ENCODE measurements at places on chromosomes 3 and 15.
A peak's percentile ranks its signal among the peaks of the same experiment; 100 is the strongest.

DNA sequence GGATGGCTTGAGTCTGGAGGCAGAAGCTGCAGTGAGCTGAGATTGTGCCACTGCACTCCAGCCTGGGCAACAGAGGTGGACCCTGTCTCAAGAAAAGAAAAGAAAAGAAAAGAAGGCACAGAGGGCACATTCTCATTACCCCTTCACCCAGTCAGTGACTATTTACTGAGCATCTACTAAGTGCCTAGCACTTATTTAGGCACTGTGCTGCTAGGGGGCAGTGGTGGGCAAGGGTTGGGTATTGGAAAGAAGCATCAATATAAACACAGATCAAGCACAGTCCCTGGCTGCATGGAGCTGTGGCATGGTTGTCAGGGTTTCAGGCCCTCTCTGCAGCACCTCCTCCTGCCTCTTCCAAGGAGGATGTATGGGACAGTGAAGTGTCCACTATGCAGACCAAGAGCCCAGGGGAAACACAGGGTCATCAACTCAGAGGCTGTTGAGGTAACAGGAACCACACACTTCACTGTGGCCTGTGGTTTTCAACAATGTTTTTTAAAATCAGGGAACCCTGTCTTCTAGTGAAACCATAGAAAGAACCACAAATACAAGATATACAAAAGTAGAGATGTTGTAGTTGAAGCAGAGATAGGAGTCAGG is 138.5 kb downstream of the RAB11A start:
- DNase-seq = peak; percentile 56

GRCh38 chr15:50778086-50778485 is 12.6 kb upstream of the SPPL2A start:
- no peak for DNase-seq

- DNase-seq = no peak
Measured at GRCh38 chr15:39581242-39581792, 438 bp downstream of the THBS1 start.

GRCh38 chr3:12490547-12490946 is 6.3 kb downstream of the TSEN2 start:
- DNase-seq = no peak

- DNase-seq = no peak
Measured at GRCh38 chr3:183310936-183311335, 57.9 kb downstream of the B3GNT5 start.

- DNase-seq = no peak
Measured at GRCh38 chr3:183745300-183746098, 47.9 kb downstream of the YEATS2 start.

GRCh38 chr15:37698679-37699078 is 235.8 kb upstream of the TMCO5A start:
- DNase-seq = no peak

- no peak for DNase-seq
Measured at GRCh38 chr3:71912839-71913495, 128.0 kb upstream of the PROK2 start.

DNA sequence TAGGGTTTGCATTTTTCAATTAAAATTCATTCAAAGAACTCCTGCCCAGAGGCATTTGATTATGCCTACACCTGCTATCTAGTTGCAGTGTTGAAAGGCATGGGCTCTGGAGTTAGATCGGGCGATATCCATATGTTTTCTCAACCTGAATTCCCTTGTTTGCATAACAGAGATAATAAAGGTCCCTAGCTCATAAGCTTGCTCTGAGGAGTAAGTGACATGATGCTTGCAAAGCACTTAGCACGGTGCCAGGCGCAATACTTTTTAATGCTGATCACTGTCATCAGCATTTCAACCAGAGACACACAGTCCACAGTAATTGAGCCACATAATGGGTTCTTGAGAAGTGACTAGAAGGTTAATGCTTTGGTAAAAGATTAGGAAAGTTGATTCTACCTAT is 106.3 kb upstream of the SAMMSON start:
- no peak for DNase-seq

- no peak for DNase-seq
Measured at GRCh38 chr3:15562560-15562959, 38.8 kb downstream of the HACL1 start.

DNA sequence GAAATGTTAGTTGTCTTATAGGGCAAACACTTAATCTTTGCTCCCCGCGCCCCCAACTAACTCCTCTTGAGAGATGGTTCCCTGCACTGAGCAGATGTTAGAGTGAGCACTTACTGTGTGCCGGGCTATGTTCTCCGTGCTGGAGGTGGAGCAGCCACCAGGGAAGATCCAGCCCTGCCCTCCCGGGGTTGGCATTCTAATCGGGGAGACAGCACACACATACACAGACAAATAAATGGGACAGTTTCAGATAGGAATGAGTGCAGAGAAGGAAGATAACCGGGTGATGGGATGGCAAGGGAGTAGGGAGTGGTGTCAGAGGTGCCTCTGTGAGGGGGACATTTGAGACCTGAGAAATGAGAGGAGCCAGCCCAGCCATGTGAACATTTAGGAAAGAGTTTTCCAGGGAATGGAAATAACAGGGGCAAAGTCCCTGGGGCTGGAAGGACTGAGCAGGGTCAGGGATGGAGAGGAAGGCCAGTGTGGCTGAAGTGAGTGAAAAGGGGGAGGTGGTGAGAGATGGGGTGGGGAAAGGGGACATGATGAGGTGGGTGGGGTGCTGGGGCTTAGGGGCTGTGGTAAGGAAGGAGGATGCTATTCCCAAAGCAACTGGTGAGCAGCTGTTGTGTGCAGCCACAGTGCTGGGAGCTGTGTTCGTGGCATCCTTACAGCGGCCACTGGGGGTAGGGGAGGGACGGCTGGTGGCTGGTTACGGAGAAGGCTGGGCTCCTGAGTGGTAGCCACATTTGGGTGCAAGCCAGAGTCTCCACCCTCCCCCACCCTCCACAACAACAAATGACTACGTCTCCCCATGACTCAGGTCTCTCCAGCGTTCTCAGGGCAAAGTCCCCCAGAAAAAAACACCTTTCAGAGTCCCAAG is 15.4 kb upstream of the FGD5 start:
- DNase-seq = no peak

- DNase-seq = peak; percentile 88
Measured at GRCh38 chr15:90594301-90594738, 64.6 kb downstream of the CRTC3 start.

DNA sequence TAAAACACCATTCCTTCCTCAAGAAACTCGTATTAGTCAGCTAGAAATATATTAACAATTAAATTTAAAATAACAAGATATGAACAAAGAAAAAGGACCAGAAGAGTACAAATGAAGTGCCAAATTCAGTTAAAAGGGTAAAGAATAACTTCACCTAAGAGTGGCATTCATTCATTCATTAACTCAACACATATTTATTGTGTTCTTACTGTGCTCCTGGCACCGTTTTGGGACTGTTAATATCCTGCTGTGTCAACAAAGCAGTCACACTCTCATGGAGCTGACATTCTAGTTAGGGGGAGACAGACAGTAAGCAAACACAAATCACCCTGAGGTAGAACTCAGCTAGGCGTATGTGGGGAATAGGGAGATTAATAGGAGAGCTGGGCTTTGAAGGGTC is 123.6 kb upstream of the DPPA4 start:
- DNase-seq = no peak

GRCh38 chr3:23175341-23176083 is 27.6 kb upstream of the UBE2E2 start:
- DNase-seq = no peak

DNA sequence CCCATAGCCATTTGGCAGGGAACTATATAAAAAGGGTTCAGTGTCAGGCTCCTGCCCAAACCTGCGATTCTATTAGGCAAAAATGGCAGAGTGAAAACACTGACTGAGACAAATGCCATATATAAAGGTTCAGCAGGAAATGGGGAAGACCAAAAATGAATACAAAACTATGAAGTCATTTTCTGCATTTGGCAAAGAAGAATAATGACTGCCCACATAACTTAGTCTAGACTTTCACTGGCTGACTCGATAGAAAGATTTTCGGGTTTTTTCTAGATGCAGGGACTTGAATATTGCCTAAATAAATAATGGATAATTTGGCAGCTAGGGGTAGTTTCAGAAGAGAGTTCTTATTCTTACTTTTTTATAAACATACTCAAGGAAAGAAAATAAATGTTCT is 178.0 kb downstream of the TPRG1 start:
- peak; percentile 12 for DNase-seq

- DNase-seq = no peak
Measured at GRCh38 chr3:27590437-27591298, 106.5 kb upstream of the SLC4A7 start.

- DNase-seq = peak; percentile 23
Measured at GRCh38 chr15:92864127-92864814, 35.9 kb upstream of the CHD2 start.

GRCh38 chr3:188558343-188559071 is 404.6 kb downstream of the LPP start:
- no peak for DNase-seq

DNA sequence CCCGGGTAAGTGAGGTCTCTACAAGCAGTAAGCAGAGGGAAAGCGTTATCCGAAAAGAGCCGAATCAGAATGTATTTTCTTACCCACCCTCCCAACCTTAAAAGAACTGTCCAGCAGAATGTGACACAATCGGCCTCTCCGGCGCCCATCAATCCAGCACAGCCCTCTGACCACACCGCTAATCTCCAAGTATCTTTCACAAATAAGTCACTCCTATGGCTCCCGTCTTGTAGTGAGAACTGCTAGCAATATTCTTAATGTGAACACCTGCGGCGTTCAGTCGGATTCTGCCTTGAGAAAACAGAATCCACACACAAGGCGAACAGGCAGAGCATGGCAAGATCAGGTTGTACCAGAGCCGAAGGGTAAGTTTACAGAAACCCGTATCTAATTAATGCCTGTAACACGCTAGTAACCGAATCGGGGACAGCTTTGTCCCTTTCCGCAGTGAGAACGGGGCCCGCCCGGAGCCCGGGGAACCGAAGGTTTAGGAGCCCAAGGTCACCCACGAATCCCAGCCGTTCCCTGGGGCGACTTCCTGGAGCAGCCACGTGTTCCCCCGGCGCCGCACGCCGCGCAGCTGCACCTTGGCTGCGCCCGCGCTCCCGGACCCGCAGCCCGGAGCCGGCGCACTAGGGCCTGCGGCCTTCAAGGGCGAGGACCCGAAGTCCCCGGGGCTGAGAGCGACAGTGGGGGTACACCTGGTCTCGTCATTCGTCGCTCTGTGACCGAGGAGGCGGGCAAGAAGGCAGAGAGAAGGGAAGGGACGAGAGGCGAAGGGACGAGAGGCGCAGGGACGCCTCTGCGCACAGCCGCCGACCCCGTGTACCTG is 672 bp downstream of the TFRC start:
- DNase-seq = peak; percentile 87

GRCh38 chr3:188889054-188889491 is 282.7 kb upstream of the TPRG1 start:
- DNase-seq = no peak

- no peak for DNase-seq
Measured at GRCh38 chr3:152458376-152459117, 189.8 kb downstream of the MBNL1 start.

- DNase-seq = no peak
Measured at GRCh38 chr15:85618956-85619491, 175.7 kb downstream of the KLHL25 start.

DNA sequence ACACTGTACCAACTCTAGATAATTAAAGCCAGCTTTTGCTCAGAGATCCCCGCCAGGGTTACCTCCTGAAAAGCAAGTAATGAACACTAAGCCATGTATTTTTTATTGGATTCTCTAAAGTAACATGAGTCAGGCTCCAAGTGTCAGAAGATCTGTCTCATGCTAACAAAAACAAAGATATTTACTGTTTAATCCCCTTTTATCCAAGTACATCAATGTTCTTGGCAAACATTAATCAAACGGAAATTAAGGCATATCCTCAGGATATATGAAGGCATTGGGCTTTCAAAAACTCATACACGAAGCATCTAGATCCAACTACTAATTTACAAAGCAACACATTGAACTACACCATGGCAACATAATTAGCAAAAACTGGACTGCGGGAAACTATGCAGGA is 37.2 kb downstream of the MYO5A start:
- DNase-seq = no peak

- DNase-seq = peak; percentile 74
Measured at GRCh38 chr3:158918008-158918407, 116.2 kb downstream of the MFSD1 start.

GRCh38 chr15:40357723-40358470 is at the start of gene DISP2:
DISP2 (plus strand) TSS chr15:40358219; CDS start chr15:40358322, 103 bp downstream.
- peak; percentile 95 for DNase-seq

GRCh38 chr3:101966226-101966625 is 116.9 kb downstream of the NFKBIZ start:
- DNase-seq = no peak

- DNase-seq = no peak
Measured at GRCh38 chr3:16904423-16905417, 20.0 kb downstream of the PLCL2 start.

DNA sequence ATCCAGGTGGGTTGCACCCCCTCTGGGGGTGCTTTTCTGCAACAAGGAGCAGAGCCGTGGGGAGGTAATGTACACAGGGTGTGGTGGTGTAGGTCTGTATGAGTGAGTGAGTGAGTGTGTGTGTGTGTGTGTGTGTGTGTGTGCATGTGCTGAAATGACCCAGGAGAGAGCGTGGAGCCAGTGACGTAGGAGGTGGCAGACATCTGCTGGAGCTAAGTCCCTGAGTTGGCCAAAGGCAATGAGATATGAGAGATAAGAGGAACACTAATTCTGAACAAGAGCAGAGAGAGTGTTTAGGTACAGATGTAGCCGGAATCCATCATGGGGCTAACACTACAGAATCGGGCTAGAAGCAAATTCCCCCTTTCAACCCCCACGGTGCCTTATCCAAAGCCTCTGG is 27.6 kb downstream of the BDH1 start:
- no peak for DNase-seq

DNA sequence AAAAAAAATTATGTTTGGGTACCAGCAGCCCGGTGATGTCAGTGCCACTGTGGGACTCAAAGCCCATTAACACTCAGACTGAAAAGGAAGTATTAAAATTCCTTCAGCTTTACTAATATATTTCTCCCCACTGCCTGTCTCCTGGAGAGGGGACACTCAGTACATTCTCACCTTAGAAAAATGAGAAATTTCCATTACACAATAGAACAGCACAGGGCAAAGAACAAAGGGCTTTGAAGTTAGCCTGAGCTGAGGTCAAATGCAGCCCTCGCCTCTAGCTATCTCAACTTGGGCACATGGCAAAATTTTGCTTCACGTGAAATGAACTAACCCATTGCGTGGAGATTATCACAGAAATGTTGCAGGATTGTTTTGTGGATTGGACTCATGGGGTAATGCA is 80.8 kb downstream of the RARB start:
- no peak for DNase-seq

GRCh38 chr3:157979022-157979421 is 127.2 kb downstream of the SHOX2 start:
- no peak for DNase-seq

- DNase-seq = no peak
Measured at GRCh38 chr3:34837848-34838741, 801.2 kb upstream of the ARPP21 start.

- no peak for DNase-seq
Measured at GRCh38 chr3:115401851-115402501, 221.3 kb upstream of the GAP43 start.

DNA sequence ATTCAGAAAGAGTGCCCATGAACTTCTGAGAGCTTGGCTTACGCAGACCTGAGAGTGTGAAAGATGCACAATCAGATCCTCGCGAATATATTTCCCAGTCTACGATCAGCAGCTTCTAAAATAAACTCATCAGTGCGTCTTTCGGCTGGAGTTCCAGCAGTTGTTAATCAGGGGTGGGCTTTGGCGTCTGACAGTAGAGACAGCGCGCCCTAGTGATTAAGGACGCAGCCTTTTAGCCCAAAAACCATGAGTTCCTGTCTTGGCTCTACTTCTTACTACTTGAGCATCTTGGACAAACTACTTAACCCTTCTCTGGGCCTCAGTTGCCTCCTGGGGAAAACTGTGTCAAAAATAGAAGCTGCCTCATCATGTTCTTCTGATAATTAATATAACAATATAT is 15.8 kb upstream of the ARRDC4 start:
- DNase-seq = no peak
